ENCODE measurements at places on chromosomes 2 and 18.

GRCh38 chr2:193482557-193482956, 1287.8 kb upstream of the TMEFF2 start:
- DNase-seq: no peak

DNA sequence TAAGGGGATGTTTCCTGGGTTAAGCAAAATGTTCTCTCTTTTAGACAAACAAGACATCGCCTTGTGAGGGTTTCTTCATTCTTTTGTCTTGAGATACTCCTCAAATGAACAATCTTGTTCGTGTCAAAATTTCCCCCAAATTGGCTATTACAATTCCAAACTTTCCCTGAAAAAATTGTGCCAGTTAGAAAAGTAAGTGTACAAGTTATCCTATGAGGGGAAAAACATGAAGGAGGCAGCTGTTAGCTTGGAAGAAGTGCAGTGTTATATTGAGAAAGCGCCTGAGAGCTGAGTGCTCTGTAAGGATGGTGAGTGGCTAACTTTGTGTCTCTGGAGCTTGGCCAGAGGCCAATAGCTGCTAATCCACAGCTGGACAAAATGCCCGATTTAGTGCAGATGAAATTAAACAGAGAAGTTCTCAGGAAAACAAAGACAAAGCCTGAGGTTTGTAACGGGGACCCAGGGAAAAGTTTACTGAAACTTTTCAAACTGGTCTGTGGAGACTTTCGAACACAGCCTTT, 14.1 kb upstream of the PLEKHH2 start:
- DNase-seq: no peak

GRCh38 chr2:133561045-133561852, 7.0 kb downstream of the NCKAP5 start:
- no peak for DNase-seq

DNA sequence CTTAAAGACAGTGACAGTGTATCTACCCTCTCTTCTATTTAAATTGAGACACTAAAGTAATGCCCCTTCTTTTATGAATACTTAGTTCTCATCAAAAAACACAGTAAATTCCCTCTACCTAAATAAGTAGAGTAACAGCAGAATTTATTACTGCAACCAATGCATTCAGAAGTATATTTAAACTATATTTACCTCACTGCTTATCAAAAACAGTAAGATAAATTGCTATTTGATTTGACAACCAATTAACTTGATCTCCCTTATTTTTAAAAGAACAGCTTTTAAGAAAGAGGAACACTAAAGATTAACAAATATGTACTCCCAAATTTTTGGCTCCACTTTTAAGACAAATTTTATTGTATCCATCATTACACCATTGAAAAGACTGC, 4.8 kb downstream of the SATB2 start:
- no peak for DNase-seq

- DNase-seq: no peak
Measured at GRCh38 chr2:486371-486770, 190.8 kb downstream of the TMEM18 start.

GRCh38 chr18:79687806-79688205, 8.2 kb downstream of the CTDP1 start:
- no peak for DNase-seq

DNA sequence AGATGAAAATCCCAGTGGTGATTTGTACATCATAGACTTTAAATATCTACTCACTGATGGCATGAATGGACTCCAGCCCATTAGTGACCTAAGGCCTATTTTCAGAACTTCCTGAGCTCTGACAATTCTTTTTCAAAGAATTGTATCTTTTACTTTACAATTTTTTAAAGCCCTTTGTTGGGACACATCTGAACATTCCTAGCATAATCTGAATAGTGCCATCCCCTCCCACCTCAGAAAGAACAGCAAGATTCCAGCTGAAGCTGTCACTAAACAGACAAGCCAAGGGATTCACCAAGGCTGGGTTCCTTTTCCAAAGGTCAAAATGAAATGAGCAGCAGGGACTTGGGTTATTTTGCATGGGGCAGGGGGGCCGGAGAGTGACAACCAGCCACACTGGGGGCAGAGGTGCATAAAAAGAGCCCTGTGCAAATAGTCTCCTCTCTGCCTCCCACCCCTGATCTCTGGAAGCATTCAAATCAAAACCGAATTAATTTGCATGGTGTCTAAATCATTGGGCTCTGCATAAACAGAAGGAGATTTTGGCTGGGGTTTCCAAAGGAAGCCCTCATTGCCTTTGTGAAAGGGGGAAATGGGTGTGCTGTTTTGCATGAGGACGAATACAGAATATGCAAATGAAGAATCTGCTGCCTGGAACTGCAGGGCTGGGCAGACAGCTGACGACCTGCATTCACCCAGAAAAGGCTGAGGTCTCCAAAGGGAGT, 17.2 kb downstream of the EPHA4 start:
- DNase-seq: no peak

GRCh38 chr18:58049000-58049688, 5.1 kb downstream of the NEDD4L start:
- no peak for DNase-seq

DNA sequence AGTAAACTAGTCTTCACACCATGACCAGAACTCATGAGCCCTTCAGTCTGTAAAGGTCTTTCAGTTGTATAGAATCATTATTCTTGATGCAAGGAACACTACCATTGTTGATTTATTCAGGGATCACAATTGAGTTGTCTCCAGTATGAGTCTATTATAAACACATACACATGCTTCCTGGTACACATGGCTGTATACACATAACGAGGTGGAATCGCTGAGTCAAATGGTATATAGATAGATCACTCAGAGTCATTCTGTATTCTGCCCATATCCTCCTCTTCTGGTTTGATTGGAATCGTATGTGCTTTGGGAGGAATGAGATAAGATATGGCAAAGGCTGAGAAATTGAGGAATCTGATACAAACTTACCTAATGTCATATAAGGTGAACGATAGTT, 216.0 kb downstream of the UBE2E3 start:
- DNase-seq: no peak

DNA sequence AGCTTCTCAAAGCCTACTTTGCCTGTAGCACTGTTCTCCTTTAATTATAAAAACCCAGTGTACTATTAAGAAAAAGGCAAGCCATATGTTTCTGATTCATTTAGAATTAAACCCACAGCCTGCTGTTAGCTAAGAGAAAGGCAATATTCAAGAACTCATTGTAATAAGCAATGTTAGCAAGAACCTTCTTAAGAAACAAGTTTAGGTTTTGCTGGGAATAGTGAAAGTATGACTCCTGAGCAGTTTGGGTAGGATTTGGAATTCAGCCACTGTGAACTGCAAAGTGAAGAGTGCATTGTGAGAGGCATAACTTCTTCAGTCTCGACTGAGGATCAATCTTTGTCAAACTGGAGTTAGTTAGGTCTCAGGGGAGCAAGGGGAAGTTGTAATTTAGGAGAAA, 206.5 kb upstream of the NT5C1B start:
- no peak for DNase-seq

DNA sequence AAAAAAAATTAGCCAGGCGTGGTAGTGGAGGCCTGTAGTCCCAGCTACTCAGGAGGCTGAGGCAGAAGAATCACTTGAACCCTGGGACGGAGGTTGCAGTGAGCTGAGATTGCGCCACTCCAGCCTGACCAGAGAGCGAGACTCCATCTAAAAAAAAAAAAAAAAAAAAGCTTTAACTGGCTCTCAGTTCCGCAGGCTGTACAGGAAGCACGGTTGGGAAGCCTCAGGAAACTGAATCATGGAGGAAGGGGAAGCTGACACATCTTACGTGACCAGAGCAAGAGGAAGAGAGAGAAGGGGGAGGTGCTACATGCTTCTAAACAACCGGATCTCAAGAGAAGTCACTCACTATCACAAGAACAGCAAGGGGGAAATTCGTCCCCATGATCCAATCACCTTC, 505.6 kb upstream of the SLC8A1 start:
- DNase-seq: no peak

DNA sequence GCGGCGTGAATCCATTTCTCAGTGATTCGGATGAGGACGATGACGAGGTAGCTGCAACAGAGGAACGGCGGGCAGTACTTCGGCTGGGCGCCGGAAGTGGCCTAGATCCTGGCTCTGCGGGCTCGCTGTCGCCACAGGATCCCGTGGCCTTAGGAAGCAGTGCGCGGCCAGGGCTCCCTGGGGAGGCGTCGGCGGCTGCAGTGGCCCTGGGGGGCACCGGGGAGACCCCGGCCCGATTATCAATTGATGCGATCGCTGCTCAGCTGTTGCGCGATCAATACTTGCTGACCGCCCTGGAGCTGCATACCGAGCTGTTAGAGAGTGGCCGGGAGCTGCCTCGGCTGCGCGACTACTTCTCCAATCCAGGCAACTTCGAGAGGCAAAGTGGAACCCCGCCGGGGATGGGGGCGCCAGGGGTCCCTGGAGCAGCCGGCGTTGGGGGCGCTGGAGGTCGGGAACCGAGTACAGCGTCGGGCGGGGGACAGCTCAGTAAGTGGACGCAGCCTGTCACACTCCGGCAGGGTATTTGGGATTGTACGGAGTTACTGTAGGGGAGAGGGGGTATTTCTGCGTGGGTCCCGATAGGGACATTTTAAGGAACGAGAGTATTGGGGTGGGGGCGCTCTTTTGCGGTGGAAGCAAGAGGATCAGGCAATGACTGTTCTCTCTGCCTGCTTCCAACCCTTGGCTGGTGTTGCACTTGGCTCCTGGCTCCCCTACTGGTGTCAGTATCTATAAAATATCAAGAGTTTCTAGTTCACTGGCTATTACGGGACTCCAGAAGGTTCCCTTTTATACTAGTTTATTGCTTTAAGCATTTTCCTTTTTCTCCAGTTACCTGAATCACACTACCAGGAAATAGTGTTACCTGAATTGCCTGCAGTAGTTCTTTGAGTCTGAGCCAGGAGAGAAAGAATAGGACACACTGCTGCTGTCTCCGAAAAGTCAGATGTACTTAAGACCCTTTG, 772 bp downstream of the RELCH start:
- DNase-seq: no peak

DNA sequence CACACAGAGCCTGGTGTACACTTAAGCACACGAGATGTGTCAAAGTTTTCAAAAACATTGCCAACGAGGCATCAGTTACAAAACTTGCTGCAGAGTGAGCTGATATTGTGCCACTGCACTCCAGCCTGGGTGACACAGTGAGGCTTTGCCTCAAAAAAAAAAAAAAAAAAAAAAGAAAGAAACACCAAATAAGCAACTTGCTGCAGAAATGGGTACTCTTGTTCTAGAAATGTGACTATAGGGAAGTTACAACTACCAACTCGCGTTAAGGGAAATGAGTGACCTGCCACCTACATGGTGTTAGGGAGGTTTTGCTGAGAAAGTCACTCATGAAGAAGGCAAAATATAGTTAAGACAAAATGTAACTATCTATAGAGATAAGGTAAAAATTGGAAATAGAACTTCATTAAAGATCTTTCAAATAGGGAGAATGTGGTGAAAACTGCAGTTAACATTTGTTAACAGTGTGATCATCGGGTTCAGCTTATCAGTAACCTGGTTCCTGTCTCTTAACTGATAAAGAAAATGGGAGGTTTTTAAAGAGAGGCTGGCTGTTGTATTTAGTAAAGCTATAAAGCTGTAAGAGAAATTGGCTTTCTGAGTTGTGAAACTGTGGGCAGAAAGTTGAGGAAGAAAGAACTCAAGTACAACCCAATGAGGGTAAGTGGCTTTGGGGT, at the start of gene IL1RL1:
TSS of gene IL1RL1 (plus strand) at position 600 of the 677 bp plus-strand sequence. CDS start 26,702 bp downstream, outside the sequence.
- no peak for DNase-seq

- peak; percentile 48 for DNase-seq
Measured at GRCh38 chr18:40414155-40414754, 1540.8 kb upstream of the PIK3C3 start.

DNA sequence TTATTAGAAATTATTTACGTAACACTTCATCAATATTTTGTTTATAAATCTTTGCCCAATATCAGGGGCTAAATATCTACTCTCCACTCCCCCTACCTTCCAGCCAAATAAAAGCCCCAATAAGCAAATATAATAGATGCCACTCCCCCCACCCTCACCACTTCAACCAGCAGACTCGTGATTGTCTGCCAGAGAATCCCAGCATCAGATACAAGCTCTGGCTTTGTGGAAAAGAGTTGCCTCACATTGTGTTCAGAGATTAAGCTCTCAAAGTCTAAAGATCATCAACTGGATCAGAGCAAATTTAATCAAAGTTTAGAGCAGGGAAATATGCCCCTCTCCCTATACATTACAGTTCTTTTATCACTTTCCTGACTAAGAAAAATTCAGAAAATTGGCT, 39.5 kb downstream of the AOX1 start:
- DNase-seq: no peak

DNA sequence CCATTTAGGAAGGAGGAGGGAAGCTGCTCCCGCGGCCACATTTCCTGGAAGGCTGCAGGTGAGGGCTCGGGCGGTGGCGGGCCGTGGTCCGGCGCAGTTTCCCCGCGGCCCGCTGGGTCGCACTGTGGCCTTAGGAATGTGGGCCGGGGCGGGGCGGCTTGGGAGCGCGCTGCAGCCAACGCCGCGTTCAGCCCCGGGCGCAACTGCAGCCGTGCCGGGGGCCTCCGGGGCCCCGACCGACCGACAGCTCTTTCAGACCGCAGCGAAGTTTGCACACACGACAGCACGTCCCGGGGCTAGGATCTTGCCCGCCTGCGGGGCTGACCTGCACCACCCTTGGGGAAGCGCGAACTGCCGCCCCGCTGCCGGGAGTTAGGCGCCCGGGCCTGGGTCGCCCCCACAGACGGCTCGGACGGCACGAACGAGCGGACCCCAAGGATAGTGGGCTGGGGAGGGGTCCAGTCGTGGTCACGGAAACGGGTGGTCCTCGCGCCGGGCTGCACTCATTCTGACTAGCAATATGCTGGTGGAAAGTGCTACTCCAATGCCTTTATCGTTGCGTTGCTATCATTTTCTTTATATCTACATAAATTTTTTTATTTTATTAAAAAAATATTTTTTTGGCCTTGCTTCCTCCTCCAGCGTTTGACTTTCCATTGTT, 69.9 kb upstream of the DLX2 start:
- DNase-seq: peak; percentile 53

GRCh38 chr18:57819671-57820460, 16.8 kb upstream of the ATP8B1 start:
- peak; percentile 82 for DNase-seq

DNA sequence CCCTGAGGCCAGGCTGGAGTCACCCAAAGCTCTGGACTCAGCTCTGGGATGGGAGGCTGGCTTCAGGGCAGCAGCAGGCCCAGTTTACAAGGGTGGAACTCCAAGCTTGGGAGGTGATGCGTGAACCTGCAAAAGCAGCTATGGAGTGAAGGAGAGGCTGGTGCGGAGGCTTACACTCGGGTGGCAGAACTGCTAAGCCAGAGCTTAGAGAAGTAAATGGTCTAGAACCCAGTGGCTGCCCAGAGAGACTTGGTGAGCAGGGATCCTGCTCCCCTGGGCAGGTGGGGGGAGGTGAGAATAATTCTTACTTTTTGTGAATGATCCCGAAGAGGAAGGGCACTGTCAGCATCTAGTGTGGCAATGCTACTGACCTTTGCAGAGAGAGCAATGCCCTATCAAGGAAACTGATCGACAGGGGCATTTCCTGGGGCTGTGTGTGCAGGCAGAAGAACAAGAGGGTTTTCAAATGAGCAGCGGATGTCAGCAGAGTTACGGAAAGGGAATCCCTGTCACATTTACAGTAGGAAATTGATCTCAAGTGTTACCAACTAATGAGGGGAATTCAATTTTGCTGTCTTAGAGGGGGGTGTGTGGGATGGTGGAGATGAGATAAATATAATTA, 80.4 kb downstream of the TGFA start:
- no peak for DNase-seq

- no peak for DNase-seq
Measured at GRCh38 chr2:11514081-11514730, 19.6 kb upstream of the GREB1 start.
